H7 (cell line): ENCODE measurements at places on chromosomes 6 and 20.

DNA sequence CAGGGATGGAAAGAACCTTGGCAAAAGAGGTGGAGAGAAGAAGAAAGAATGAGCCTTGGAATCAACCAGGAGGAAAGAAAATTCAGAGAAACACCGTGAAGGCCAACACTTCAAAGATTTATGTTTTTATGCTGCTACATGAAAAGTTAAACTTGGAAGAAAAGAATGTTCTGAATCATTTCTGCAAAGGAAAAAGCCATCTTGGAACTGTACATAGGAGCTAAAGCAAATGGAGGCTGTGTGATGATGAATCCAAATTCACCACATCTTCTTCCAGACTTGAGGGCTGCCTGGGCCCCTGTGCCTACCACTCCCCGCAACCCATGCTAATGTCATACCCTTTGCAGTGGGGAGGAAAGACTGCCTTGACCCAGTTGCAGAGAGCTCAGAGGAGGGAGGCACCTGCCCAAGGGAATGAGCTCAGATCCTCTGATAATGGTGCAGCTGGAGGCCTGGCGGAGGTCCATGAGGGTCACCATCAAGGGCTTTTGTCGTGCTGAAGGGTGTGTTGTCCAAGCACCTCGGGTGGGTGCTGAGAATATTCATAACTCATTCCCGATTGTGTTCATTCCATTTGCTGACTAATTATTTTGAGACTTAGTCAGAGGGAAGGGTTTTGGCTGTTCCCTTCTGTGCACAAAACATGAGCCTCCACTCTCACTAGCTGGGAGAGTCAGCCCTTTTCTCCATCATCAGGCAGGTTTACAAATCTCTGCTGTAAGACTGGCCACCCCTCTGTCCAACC, 245.8 kb upstream of the JAG1 start:
- DNase-seq, result no peak

DNA sequence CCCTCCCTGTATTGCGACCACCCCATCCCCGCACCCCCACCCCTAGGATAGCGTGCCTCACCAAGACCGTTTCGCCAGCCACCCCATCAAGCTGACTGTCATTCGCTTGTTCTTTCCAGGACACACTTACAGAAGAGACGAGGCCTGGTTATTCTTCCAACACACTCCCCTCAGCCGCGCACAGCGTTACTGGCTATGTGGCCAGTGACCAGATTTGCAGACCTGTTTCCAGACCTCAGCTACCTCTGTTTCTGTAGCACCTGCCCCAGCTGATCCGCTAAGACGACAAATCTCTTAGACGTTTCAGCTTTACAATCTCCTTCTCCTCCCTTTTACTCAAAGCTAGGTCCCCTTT, 26.1 kb downstream of the HLA-F start:
- no peak for DNase-seq

- DNase-seq, result no peak
Measured at GRCh38 chr6:111958534-111958933, 85.3 kb upstream of the FYN start.

- DNase-seq, result no peak
Measured at GRCh38 chr6:112049026-112049799, 4.7 kb upstream of the CCN6 start.

DNA sequence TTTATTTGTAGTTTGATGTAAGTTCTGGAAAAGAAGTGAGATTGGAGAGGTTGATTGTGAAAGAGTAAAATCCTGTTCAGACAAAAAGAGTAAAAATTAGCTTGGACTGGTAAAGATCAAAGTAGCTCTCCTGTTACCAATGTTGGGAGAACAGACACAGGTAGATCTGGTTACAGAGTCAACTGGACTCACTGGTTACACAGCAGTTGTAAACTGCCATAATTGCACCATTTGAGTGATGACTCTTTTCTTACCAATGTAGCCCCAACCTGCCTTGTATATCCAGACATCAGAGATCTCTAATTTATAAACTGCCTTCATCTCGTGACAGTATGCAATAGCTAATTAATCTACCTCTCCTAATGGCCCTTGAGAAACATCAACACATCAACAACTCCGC, 165.6 kb upstream of the PRSS16 start:
- DNase-seq, result no peak

DNA sequence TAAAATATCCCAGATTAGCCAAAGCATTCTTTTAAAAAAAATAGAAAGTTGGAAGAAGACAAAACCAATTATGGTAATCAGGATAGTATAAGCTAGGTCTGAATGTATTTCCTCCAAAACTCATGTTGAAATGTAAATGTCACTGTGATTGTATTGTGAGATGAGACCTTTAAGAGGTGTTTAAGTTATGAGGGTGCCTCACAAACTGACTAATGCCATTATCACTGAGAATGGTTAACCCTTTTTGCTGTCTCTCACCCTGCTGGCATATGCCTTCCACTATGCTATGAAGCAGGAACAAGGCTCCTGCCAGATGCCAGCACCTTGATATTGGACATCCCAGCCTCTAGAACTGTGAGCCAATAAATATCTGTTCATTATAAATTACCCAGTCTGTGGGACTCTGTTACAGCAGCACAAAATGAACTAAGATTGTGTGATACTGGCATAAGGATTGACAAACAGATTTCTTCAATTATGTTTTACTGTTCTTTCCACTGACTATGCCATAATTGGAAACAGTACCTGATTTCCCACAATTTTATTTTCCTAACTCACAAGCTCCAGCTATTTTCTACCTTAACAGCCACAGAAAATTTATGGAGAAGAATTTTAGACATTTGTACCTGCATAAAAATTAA, 63.8 kb downstream of the IBTK start:
- no peak for DNase-seq
